ENCODE measurements at places on chromosomes 3 and 15. TPM values are rescaled to one million over a fixed set of nuclear protein-coding genes. Genes with fewer than 3 reads are reported as not detected.
A peak's percentile ranks its signal among the peaks of the same experiment; 100 is the strongest.

GRCh38 chr3:196499061-196499460, 4.5 kb downstream of the RNF168 start:
- peak overlapping the region; percentile 19 for H3K27ac ChIP-seq
- no peaks in the 10 kb centered on the region for H3K27me3 ChIP-seq
- DNase-seq: no peak

KNG1 gene
- total RNA-seq: not detected

DNA sequence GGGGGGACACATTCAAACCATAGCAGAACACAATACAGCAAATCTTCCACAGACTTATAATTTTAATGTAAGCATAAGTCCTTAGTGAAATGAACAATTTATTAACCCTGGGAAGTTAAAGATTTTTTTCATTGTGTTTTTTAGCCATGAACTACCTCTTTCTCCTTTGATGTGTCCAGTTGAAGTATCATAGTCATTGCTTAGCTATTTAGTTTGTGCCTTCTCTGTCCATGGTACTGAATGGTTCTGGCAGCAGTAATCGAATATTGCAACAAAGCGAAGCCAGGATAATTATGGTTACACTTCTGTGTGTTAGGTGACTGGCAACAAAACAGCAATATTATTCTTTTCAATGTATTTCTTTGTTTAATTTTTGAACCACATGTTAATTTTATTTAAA, 403.0 kb upstream of the ONECUT1 start:
- H3K4me3 ChIP-seq: no peak overlapping the region
- no peak overlapping the region for H3K27ac ChIP-seq
- H3K4me1 ChIP-seq: no peaks in the 10 kb centered on the region
- H3K27me3 ChIP-seq: peaks cover 4% of the 10 kb centered on the region

THRB gene
- total RNA-seq: 0.22 TPM

- H3K4me3 ChIP-seq: no peak overlapping the region
- no peaks in the 10 kb centered on the region for H3K27me3 ChIP-seq
- DNase-seq: no peak
- H3K4me1 ChIP-seq: no peaks in the 10 kb centered on the region
- H3K27ac ChIP-seq: no peak overlapping the region
- H3K36me3 ChIP-seq: no peaks in the 10 kb centered on the region
These were observed 96.6 kb downstream of the LRRC3B start for GRCh38 chr3:26719134-26719533.

CFAP44 gene
- total RNA-seq: 2.4 TPM

MAP6D1 gene
- total RNA-seq: 5.0 TPM

DNA sequence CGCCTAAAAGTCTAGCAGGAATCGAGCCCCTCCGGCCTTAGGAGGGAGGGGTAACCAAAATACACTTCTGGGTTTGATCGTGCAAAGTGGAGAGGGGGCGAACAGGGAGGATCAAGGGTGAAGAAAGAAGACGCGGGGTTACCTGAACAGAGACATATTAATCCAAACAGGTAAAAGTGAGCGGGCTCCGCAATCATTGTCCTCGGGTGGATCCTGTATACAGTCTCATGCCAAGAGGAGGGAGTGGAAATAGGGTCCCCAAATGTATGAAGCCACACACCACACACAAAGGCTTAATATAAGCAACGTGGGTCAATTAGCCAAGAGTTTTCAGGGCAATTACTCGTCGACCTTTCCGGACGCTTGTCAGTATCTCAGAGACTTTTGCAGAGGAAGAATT, 749.5 kb downstream of the ROBO1 start:
- H3K36me3 ChIP-seq: no peaks in the 10 kb centered on the region
- H3K27me3 ChIP-seq: no peaks in the 10 kb centered on the region
- H3K27ac ChIP-seq: peak overlapping the region; percentile 99
- DNase-seq: no peak
- H3K4me1 ChIP-seq: peaks cover 39% of the 10 kb centered on the region
- H3K4me3 ChIP-seq: peak overlapping the region; percentile 91

DNA sequence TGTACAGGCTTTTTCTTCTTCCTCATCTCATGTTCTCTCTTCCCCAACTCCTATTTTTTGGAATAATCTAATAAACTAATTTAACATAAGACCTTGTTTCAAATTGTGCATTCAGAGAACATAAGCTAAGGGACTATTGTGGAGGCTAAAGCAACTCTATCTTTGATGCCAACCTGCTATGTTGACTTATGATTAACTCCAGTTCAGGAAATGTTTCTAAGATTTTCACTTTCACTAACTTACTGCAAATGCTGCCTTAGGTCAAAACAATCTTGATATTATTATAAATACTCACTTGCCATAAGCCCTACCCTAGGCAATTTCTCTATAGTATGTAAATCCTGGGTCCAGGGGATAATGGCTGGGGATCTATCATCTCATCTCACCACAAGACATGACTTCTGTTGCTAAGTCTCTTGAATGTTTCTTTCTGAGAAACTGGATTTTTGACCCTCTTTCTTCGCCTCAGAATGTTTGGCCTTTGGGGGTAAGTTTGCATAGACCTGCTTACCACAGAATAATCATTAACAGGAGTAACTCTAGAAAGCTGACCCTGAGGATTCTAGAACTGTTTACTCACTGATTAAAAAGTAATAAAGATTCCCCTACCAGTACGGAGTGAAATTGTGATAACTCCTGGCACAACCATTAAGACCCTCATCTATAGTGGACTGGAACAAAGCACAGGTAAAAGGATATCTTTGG, 768.1 kb downstream of the GBE1 start:
- no peak overlapping the region for H3K27ac ChIP-seq
- no peaks in the 10 kb centered on the region for H3K36me3 ChIP-seq
- H3K4me1 ChIP-seq: no peaks in the 10 kb centered on the region
- no peak for DNase-seq

GRCh38 chr3:30894521-30895251, at the start of gene GADL1:
Gene GADL1 (minus strand): TSS chr3:30894661. CDS start chr3:30894614, 47 bp downstream.
- H3K36me3 ChIP-seq: no peaks in the 10 kb centered on the region
- peak; percentile 76 for DNase-seq
- peaks cover 66% of the 10 kb centered on the region for H3K4me1 ChIP-seq
- H3K27ac ChIP-seq: peak within 1 kb of the TSS; percentile 92

- peak; percentile 7 for DNase-seq
- no peaks in the 10 kb centered on the region for H3K27me3 ChIP-seq
- no peaks in the 10 kb centered on the region for H3K4me1 ChIP-seq
- H3K27ac ChIP-seq: no peak overlapping the region
- H3K36me3 ChIP-seq: peaks cover 4% of the 10 kb centered on the region
- H3K4me3 ChIP-seq: no peak overlapping the region
These were observed 49.2 kb downstream of the RYK start for GRCh38 chr3:134201201-134202130.

MEIS2 gene
- total RNA-seq: 11.7 TPM

MLF1 gene
- 4.9 TPM for total RNA-seq

DNA sequence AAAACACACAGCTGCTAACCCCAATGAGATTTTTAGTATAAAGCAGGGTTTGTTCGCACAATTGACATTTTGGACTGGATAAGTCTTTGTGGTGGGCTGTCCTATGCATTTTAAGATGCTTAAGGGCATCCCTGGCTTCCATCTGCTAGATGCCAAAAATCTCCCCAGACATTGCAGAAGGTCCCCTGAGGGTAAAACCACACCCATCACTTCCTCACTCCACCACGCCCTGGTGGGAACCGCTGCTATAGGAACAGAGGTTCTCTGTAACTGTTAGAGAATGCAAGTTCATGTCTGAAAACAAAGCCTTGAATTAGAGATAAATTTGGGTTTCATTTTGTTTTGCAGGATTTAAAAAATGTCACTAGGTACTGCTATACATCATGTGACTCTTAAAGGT, 67.7 kb downstream of the ARHGEF26 start:
- no peaks in the 10 kb centered on the region for H3K4me1 ChIP-seq
- peak; percentile 71 for DNase-seq
- no peaks in the 10 kb centered on the region for H3K27me3 ChIP-seq
- H3K27ac ChIP-seq: no peak overlapping the region
- peaks cover 8% of the 10 kb centered on the region for H3K36me3 ChIP-seq
- H3K4me3 ChIP-seq: no peak overlapping the region

PRR20G gene
- total RNA-seq: not detected

DNA sequence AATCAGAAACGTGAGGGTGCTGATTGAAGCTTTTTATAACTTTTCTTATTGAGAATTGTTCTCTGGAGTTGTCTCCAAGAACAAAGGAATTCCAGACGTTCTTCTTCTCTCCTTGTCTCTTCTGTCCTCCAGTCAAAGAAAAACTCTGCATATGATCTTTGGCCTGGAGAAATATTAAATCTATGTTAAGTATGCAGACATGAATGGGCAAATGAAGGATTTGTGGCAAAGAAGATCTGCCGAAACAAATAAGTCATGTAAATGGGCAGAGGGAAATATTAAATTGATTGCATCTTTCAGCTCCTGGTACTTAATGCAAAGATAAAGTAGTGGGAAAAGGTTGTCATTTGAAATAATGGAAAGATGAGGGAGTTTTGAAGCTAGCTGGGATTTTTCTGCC, 74.9 kb downstream of the IGF1R start:
- H3K27ac ChIP-seq: no peak overlapping the region
- H3K36me3 ChIP-seq: no peaks in the 10 kb centered on the region
- peaks cover 30% of the 10 kb centered on the region for H3K4me1 ChIP-seq
- no peak overlapping the region for H3K4me3 ChIP-seq
- DNase-seq: no peak

GRCh38 chr3:97896129-97896528, 74.3 kb downstream of the CRYBG3 start:
- no peak for DNase-seq
- no peaks in the 10 kb centered on the region for H3K36me3 ChIP-seq
- no peak overlapping the region for H3K4me3 ChIP-seq
- H3K4me1 ChIP-seq: peaks cover 19% of the 10 kb centered on the region
- H3K27me3 ChIP-seq: no peaks in the 10 kb centered on the region

DNA sequence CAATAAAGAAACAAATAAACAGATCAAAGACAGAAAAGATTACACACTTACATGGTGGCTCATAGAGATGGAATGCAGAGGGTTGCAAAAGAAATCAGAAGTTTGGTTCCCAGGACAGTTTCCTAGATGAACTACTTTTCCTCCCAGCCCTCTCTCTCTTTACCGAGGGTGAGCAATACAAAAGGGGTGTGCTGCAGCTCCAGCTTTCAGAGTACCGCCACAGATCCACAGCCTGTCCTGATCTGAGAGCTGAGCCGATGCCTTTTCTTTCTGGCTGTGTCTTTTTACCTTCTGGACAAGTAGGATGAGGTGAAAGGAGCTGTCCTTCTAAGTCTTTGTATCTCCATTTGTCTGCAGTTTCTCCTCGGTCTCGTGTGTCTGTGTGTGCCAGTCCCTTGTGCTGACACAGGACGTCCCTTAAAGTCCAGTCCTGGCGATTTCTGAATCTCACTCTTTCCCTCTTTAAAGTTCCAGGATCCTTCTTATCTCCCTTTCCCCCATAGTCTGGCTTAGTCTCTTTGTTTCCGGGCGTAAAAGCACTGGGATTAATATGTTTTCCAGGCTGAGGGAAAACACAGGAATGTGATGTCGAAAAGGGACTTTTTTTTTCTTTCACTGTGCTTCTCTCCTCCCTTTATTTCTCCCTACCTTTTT, 540 bp downstream of the CCDC80 start:
- peak overlapping the region; percentile 46 for H3K27ac ChIP-seq
- H3K4me3 ChIP-seq: peak overlapping the region; percentile 18
- no peaks in the 10 kb centered on the region for H3K27me3 ChIP-seq
- peak; percentile 32 for DNase-seq
- no peaks in the 10 kb centered on the region for H3K36me3 ChIP-seq

ASB14 gene
- total RNA-seq: not detected

ACAN gene
- total RNA-seq: not detected

TRANK1 gene
- 6.3 TPM for total RNA-seq

DNA sequence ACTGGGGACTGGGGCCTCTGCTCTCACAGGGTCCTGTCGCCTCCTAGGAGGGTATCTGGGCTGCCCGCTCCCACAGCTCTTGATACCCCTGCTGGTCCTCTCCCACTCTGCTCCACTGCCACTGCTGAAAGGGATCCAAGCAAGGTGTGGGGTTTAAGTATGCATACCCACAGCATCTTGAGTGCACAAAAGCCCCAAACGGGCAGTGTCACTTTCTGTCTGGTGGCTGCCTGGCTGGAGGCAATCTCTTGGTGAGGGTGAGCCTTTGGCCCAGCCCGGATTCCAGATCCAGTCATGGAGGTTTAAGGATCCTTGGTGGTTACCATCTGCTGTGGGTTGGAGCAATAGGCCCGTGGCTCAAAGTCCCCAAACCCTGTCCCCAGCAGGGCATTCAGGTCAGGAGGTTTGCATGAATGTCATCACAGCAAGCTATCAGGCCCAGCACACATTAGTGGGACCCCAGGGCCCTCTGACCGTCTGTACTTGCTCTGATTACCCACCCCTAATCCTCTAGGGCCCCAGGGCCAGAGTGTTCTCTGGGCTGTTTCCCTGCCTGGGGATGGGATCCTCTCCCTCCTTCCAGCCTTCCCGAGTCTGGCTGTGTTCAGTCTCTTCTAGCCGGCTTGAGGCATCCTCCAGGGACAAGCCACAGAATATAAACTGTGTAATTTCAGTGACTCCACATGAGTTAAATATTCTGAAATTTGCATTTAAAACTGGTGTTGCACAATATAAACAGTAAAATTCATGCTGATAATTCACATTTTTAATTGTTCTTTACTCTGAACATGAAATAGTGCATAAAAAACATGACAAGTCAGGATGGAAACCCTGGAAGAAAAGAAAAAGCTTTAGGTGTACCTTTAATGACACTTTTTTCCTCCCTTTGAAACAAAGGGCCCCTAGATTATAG, 4.9 kb upstream of the TJP1 start:
- H3K4me3 ChIP-seq: no peak overlapping the region
- peak; percentile 31 for DNase-seq
- H3K27ac ChIP-seq: no peak overlapping the region
- H3K36me3 ChIP-seq: no peaks in the 10 kb centered on the region
- no peaks in the 10 kb centered on the region for H3K27me3 ChIP-seq

DNA sequence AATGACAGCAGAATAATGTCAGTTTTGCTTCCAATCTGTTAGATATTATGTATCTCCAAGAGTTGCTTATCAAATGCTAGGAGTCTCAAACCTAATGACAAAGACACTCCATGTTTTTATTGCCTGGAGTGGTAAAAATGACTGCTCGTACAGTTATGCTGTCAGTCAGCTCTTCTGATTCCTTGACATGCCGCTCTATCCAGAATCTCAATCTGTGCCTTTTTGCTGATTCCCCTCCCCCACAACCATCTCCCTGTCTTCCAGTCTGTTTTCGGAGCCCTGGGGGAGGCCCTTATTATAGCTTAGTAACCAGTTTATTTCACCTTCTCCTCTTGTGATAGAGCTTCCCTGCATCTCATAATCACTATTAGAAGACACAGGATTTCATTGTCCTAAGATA, 2.6 kb downstream of the MKRN2 start:
- no peaks in the 10 kb centered on the region for H3K36me3 ChIP-seq
- H3K27me3 ChIP-seq: no peaks in the 10 kb centered on the region
- H3K27ac ChIP-seq: no peak overlapping the region
- DNase-seq: no peak
- H3K4me1 ChIP-seq: peaks cover 14% of the 10 kb centered on the region

DNA sequence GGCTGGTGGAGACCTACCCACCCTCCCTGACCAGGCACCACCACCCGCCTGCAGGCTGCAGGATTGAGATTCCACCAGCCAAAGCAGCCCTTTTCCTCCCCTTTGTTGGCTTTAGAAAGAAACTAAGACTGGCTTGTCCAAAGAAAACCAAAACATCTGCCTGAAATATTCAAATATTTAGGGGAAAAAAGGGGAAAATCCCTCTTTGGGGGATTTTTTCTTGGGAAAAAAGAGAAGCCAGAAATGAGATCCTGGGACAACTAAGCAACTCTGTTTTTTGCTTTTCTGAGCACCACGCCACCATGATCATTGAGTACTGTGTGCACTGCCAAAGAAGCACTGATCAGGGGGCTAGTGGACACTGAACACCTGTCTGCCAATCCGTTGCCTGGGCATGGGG, 2.6 kb downstream of the DCLK3 start:
- H3K27ac ChIP-seq: no peak overlapping the region
- H3K27me3 ChIP-seq: peaks cover 65% of the 10 kb centered on the region
- no peaks in the 10 kb centered on the region for H3K36me3 ChIP-seq
